Activated CD8-positive, alpha-beta memory T cell treated with anti-CD3 and anti-CD28 coated beads, Interleukin-2, amount 50 U/mL, for 48 hours (primary cell): ENCODE measurements at places on chromosomes 11 and 22.
A peak's percentile ranks its signal among the peaks of the same experiment; 100 is the strongest.

DNA sequence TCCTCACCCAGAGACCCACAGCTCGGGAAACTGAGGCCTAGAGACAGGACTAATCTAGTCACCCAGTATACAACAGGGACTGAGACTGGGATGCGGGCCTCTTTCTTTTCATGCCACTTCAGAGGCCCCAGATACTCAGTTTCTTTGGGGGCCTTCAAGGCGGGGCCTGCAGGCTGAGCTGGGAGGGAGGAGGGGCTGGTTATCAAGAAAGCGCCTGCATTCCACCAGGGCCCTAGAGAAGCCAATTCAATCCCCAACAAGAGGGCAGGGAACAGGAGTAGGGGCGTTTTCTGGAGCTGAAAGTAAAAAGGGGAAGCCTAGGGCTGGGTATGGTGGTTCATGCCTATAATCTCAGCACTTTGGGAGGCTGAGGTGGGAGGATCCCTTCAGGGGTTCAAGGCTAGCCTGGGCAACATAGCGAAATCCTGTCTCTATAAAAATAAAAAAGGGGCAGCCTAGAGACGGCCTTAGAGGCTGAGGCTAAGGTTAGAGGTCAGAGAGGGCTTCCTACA, 1.6 kb downstream of the ATG2A start:
- DNase-seq: no peak

- DNase-seq: no peak
Measured at GRCh38 chr11:117498791-117499190, 171.1 kb downstream of the CEP164 start.

DNA sequence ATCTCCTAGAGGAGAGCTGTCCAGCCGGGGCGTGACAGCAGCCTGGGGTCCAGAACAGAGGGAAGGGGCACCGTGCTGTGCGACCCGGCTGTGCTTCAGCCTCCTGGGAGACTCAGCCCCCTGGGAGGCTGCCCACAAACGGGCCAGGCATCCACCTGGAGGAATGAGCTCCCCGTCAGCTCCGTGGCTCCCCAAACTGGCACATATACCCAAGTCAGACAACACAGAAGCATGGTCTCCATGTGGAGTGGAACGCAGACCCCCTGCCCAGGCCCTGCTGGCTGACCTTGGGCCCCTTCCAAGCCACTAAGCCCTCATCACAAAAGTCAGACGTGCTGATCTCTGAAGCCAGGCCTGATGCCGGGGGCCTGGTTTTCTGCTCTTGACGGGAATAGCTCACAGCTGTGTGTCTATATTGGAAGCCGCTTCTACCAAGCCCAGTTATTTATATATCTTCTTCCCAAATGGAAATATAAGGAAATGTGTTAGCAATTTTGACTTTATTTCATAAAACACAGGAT, 91.7 kb downstream of the BRD1 start:
- DNase-seq: peak; percentile 43

DNA sequence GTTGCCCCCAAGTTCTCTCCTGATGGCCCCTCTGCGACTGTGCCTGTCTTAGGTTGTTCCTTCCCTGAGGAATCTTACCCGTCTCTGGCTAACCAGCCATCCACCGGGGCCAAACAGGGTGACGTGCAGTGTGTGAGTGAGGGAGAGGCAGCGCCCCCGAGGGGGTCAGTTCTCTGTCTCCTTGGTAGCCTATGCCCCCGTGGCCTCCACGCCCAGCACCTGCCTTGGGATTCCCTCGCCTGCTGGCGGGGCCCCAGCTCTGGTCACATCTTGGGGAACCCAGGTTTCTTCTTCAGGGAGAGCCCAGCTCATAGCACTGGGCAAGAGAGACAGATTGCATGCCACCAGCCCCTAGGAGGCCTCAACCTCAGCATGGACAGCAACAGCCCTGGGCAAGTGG, 5.8 kb downstream of the NXF1 start:
- DNase-seq: no peak

DNA sequence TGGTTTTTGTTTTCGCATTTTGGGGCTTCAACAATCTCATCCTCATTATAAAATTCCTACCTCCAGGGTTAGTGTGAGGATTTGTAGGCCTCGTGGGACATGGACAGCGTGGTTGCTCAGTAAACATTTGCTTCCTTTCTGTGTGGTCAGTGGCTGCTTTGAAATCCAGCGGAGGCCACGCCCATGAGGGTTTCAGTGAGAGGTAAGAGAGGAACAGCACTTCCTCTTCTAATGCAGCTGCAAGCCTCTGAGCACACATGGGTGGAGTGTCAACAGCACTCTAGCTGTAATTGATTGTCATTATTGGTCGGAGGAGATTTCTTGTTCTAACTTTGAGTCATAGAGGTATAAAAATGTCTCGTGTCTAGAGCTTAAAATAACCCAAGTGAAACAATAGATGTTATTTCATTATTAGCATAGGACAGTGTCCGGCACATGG, 6.0 kb upstream of the ARHGAP42 start:
- no peak for DNase-seq

DNA sequence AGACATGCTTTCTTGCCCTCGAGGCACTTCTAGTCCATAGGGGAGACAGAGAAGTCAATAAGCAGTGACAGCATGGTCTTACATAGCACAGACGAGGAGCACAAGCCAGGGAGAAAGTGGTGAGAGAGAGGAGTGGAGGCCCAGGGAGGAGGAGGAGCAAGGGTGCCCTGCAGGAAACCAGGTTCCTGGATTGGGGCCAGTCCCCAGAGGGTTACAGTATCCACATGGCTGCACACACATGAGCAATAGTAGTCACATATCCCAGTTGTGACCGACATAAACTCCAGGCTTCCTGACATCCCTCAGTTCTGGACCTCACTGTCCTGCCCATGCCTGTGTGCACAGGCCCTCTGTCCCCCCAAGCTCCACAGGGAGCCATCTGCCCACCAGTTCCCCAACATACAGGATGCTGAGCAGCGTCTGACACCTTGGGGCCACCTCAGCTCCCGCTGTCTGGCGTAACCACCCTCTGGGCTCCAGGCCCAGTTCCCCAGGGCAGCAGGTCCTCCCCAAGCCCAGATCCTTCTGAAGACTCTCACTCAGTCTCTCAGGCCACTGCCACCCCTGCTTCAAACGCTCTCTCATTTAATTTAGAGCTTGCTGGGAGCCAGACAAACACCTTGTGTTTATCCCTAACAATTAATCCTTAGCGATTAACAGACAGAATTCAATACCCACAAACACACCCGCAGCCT, 53.7 kb downstream of the DSCAML1 start:
- DNase-seq: no peak

DNA sequence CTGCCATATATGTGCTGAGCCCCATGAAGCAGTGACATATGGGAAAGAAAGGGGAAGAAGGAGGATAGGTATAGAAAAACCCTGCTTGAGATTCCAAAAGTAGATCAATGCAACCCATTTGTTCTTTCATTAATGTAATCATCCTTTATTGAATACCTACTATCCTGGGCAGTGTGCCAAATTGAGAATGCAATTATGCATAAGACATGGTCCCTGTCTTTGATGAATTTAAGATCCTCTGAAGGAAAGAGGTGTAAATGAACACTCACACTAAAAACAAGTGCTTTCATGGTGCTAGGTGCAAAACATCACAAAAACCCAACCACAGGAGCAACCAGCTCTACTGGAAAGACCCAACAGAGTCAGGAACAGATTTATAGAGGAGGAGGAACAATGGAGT, 29.7 kb downstream of the FLI1 start:
- DNase-seq: no peak

DNA sequence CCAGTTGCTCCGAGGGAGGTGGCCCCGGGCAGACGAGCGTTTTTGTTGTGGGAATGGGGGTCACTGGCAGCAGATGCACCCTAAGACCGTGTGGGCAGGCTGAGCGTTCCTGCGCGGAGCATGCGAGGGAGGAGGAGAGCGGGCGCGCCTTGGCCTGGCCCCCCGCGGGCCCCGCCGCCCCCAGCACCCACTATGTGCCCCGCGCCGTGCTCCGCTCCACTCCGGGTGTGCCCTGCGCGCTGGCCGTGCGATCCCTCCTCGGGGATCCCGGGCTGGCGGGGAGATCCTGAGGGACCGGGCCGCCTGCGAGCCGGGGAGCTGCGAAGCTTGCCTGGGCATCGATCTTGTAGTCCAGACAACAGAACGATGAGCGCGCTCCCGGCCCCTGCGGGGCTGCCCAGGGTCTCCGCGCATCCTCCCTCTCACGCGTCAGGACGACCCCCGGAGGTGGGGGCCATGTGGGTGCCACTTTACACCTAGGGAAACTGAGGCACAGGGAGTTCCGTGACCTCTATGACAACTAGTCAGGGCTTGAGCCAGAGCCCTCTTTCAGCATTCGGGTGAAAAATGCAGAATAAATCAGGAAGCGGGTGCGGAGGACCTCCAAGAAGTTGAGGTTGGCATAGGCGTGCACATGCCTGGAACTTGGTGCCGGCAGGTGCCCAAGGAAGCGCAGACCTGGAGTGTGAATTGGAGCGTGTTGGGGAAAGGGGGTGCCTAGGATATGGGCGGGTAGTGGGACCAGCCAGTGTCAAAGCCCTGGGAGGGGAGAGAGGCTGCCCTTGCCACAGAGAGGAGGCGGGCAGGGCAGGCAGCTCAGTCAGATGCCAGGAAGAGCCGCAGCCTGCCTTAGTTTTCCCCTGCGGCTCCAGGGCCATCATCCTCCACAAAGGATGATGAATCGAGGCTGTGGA, 1.3 kb upstream of the KMT5B start:
- DNase-seq: no peak

GRCh38 chr11:102287964-102288724, 29.1 kb upstream of the BIRC3 start:
- DNase-seq: no peak

DNA sequence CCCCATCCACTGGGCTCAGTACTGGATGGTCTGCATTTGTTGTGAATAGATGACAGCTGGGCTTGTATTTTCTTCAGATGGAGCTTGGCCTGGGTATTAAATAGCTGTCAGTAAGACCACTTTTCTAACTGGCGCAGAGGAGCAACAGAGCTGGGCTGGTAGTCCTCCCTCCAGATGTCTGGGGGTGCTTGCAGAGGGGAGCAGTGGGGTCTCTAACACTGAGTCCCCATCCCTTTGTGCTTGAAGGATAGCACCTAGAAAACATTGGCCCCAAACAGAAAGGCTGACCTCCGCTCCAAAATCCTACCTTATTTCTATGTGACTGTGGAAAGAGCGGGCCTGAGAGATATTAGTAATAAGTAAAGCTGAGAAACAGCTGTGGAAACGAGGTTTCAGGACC, 131.6 kb upstream of the E2F8 start:
- DNase-seq: no peak

GRCh38 chr22:36659762-36660509, 43.6 kb downstream of the CACNG2 start:
- DNase-seq: peak; percentile 80

DNA sequence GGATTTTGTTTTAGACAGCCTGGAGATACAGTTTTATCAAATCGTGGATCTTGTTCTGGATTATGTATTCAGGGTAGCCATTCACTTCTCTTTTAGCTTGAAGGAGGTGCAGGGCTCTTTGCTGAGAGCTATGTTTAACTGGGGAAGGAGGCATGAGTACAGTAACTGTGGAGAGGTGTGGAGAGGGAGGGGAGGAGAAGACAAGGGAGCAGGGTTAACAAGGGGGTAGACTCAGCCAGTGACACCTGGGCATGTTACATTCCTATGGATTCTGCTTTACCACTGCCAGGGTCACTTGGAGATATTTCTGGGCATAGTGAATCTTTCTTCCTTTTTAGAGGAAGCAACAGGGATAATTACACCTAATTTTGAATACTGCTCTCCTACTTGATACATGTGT, 536.0 kb downstream of the TMEM135 start:
- DNase-seq: no peak

- DNase-seq: no peak
Measured at GRCh38 chr11:116913000-116913399, 75.6 kb upstream of the APOA1 start.

- no peak for DNase-seq
Measured at GRCh38 chr11:128164080-128164741, 423.1 kb downstream of the ETS1 start.

DNA sequence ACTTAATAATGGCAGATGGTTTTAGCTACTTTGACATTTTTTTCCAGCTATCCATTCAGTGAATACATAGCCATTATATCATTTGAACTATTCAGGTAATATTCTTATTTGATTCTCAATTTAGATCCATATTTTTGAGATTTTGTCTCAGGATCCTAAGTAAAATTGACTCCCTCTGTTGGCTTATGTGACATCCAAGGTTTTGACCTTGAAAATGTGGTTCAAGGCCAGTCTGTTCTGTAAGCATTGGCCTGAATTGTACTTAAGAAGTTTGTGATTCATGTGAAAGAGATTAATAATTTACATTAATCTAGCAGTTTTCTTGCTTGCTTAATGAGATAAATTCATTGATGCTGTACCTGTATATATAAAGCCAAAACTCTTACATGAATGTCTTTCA, 1.6 kb upstream of the SLC17A6 start:
- DNase-seq: no peak

GRCh38 chr11:75400146-75400865, 988 bp downstream of the RPS3 start:
- DNase-seq: no peak

GRCh38 chr11:116534270-116534975, 238.4 kb downstream of the BUD13 start:
- no peak for DNase-seq

GRCh38 chr11:107263844-107264563, 193.6 kb downstream of the CWF19L2 start:
- no peak for DNase-seq

DNA sequence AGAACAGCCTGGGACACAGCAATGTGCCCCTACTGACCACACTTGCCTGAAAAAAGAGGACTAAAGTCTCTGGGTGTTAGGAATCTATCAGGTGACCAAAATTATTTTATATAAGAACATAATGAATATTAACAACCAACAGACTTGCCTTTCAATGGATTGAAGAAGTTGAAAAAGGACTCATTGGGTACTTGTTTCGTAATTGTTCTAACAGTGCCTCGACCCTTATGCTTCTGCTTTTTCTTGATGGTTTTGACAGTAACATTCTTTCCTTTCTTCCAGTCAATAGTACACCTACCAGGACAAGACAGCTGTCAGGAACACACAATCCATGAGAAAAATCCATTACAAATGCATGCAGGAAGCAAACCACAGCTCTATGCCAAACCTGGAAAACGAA, 29.0 kb upstream of the PHLDA2 start:
- no peak for DNase-seq

- DNase-seq: no peak
Measured at GRCh38 chr22:17501679-17502285, 61.5 kb upstream of the SLC25A18 start.

DNA sequence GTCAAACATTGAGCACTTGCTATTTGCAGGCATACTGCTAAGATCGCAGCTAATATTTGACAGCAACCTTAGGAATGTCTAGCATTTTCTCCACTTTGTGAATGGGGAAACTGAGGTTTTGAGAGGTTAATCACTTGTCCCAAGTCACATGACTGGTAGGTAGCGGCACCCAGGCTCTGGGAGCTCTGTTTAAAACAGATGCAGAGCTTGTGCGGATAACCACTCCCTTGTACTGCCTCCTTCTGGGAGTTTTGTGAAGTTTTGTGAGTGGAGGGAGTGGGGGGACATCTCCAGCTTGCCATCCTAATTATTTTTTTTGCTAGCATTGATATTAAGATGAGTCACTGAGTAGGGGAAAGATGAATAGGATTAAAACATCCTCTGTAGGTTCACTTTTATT, 134.7 kb downstream of the GRIK4 start:
- no peak for DNase-seq

- no peak for DNase-seq
Measured at GRCh38 chr22:29112681-29113080, 39.8 kb downstream of the KREMEN1 start.

- DNase-seq: no peak
Measured at GRCh38 chr11:29616611-29617010, 400.2 kb downstream of the KCNA4 start.

- no peak for DNase-seq
Measured at GRCh38 chr11:66082946-66083698, 13.1 kb downstream of the PACS1 start.

GRCh38 chr22:17781319-17782031, 7.2 kb upstream of the BID start:
- peak; percentile 73 for DNase-seq
